ENCODE measurements at places on chromosomes 3 and 15.
A peak's percentile ranks its signal among the peaks of the same experiment; 100 is the strongest.

DNA sequence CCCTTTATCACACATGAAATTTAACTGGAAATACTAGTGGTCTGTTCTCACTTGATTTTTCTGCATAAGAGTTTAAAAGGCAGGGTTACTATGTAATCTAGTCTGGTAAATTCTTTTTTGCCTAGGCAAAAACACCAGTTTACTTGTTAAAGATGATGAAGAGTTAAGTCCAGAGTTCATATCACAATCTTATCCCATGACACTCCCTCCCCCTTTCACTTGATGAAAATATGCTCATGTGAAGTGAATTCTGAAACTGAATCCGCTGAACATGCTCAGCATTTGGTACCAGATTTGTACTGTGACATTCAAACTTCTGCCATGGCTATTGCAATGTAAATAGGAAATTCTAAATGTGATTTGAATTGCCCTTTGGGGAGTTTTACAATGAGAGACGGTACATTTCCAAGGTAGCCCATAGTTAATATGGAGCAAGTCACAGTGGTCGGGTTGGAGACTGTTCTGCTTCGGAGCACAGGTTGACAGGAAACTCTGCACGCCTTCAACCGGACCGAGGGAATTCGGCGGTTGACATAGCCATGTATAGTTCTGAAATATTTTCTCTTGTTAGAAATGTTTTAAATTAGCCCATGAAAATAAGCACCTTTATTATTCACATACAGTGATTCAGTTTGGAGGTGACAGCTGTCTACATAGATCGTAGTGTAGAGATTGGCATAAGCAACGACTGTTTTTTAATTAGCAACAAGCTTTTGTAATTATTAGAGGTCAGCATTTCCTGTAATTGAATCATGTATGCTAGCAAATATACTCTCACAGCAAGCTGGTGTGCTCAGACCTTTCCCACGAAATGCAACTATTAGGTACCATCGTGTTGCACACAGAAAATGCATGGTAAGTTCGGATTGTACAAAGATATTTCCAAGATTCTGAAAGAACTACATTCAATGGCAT lies 768.6 kb upstream of the GOLIM4 start:
- no peak for DNase-seq

GRCh38 chr15:69668039-69668705 lies 215.6 kb downstream of the RPLP1 start:
- DNase-seq, result no peak

GRCh38 chr3:69815970-69816369 lies 76.7 kb downstream of the MITF start:
- no peak for DNase-seq

- no peak for DNase-seq
Observed at GRCh38 chr3:113212150-113212843, 940 bp downstream of the BOC start.

- DNase-seq, result peak; percentile 20
Observed at GRCh38 chr3:60010781-60011180, 961.0 kb upstream of the CFAP20DC start.

GRCh38 chr15:92029767-92030166 lies 176.3 kb downstream of the SLCO3A1 start:
- no peak for DNase-seq

DNA sequence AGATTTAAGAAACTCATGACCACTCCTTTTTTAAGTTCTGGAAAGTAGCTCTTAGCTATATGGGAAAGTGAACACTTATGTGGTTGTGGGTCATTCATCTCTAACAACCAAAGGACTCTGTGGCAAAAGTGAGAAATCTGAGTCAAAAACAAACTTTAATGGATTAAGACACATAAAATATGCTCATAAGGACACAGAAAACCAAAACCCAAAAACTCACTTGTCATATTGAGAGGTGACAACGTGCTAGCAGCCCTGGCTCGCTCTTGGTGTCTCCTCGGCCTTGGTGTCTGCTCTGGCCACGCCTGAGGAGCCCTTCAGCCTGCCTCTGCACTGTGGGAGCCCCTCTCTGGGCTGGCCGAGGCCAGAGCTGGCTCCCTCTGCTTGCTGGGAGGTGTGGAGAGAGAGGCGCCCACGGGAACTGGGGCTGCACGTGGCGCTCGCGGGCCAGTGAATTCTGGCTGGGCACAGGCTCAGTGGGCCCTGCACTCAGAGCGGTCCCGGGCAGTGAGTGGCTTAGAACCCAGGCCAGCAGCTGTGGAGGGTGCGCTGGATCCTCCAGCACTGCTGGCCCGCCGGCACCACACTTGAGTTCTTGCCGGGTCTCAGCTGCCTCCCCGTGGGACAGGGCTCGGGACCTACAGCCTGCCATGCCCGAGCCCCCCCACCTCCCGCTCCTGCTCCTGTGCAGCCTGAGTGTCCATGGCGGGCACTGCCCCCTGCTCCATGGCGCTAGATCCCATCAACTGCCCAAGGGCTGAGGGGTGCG lies 30.3 kb upstream of the SKIL start:
- DNase-seq, result no peak

DNA sequence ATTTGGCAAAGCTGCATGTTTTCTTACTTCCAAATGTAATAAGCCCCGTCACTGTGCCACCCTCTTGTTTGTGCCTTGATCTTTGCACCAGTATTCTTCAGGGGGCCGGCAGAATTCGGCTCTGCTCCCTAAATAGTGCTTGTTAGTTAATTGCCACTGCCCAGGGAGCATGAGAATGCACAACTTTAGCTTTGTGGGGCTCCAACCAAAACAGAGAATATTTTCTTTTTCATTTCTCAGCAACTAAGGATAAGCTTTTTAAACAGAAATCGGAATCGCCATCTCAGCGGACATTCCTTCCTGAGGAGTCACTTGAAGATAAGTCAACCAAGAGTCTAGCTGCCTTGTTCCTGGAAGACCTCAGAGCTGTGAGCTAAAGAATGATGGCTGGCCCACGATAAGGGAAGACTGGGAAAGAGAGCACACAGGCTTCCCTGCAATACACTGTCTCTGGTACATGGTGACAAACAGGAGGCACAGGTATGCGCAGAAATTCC lies 106.0 kb downstream of the LRIG1 start:
- DNase-seq, result no peak

DNA sequence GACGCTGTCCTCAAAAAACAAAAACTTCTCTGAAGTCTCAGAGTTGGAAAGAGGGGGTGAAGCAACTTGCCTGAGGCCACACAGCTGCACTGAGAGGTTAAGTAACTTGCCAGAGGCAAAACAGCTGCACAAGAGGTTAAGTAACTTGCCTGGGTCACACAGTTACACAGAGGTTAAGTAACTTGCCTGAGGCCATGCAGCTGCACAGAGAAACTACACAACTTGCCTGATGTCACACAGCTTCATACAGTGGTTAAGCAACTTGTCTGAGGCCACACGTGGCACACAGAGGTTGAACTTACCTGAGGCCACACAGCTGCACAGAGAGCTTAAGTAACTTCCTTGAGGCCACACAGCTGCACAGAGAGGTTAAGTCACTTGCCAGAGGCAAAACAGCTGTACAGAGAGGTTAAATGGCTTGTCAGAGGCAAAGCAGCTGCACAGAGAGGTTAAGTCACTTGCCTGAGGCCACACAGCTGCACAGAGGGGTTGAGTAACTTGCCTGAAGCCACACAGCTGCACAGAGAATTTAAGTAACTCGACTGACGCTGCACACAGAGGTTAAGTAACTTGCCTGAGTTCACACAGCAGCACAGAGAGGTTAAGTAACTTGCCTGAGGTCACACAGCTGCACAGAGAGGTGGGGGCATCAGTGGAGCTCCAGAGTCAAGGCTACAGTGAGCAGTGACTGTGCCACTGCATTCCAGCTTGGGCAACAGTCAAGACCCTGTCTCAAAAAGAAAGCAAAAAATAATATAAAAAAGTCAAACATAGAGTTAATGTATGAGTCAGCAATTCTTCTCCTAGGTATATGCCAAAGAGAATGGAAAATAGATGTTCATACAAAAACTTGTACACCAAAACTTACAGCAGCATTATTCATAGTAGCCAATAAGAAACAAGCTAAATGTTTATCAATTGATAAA lies 12.0 kb upstream of the ACAD9 start:
- no peak for DNase-seq

- no peak for DNase-seq
Observed at GRCh38 chr15:32872621-32873283, 154.9 kb downstream of the GREM1 start.

DNA sequence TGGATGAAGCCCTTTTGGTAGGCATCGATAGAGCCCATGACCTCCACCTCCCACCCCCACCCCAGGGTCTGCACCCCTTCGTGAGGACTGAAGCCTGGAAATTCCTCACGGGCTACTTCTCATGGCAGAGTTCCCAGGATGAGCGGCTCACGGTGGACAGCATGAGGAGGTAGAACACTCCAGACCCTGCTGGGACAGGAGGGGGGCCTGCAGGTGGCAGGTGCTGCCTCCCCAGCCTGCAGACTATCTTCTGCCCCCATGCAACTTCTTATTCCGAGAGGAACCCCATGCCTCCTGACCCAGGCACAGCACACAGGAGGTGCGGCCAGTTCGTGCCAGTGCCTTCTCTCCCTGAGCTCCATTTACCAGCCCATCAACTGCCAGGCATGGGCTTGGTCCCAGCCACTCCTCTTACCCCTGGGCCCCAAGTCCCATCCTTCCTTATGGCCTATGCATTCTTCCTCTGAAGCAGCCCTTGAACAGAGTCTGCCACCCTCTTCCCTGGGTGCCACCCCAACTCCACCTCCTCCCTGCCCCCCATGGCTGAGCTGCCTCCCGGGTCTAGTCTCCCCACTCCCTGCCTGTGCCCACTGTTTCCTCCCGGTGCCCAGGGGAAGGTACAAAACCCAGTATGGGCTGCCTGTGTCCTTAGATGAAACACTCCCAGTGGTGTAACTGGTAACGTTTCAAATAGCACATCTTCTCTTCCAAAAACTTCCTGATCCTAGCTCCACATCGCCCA lies 8.4 kb downstream of the TBC1D21 start:
- DNase-seq, result no peak

DNA sequence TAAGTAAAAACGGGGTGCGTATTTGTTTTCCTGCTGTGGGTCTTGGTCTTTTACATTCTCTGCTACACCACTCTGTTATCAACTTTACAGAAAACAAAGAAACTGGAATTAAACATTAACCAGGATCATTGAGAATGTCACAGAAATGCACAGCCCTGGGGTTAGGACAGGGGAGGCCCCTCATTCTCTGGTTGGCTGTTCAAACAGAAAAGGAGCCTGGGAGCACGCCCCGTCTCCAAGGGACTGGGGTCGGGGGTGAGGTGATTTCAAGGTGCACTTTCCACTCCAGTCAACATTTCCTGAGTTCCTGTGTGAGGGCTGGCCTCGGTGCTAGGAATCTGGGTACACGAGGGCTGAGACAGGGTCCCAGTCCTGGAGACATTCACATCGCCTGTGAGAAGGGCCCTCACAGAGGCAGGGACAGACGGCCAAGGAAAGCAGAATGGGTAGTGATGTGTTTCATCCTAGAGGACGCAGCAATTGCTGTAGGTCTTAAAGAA lies 30.3 kb downstream of the CPN2 start:
- DNase-seq, result no peak

DNA sequence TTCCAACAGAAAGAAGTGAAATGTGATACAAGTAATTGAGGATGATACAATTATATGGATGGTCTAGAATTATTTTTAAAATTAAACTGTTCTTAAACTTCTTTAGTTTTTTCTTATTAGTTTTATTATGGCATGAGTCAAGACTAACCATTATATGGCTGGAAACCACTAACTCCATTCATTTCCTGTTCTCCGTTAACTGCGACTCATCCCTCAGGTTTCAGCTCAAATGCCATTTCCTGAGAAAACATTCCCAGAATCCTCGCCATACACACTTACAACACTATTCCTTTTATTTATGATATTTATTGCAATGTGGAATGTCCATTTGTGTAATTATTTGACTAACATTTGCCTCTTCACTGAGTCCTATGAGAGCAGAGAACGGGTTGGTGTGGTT lies 394.1 kb downstream of the SOX2 start:
- no peak for DNase-seq

GRCh38 chr15:69820819-69821218 lies 276.9 kb downstream of the TLE3 start:
- DNase-seq, result no peak

GRCh38 chr3:160703974-160704373 lies 27.0 kb downstream of the ARL14 start:
- no peak for DNase-seq

DNA sequence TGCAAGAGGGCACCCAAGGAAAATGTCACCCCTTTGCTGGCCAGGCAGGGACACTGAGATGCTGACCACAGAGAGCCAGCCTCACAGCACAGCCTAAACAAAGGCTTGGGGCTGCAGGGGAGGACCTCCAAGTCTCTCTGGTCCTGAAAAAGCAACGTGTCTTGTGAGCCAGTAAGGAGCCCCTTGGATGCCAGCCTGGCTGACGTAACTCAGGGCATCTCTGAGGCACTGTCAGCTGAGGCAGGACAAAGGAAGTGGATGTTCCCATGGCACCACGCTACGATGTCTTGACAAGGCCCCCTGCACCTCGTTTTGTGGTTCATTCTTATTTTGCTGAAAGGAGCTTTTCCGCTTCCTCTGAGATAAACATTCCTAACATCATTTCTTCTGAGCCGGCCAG lies 160.7 kb downstream of the OR4M2 start:
- DNase-seq, result no peak

DNA sequence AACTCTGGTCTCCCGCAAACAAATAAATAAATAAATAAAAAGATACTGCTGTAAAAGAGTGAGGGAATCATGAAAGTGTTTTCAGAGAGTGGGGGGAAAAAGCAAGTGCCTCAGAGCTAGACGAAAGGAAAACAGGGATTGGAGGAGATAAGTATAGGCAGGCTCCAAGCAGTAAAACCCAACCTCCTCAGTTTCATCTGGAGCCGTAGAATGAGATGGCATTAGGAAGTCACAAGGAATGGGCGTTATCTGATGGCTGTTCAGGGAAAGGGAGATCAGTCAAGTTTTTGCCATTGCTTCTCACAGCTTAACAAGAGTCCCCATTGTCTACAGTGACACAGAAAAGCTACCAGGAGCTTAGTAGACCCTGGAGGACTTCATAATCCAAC lies 451.5 kb upstream of the PPP2R3A start:
- no peak for DNase-seq

- no peak for DNase-seq
Observed at GRCh38 chr15:80185152-80185551, 32.4 kb downstream of the FAH start.

DNA sequence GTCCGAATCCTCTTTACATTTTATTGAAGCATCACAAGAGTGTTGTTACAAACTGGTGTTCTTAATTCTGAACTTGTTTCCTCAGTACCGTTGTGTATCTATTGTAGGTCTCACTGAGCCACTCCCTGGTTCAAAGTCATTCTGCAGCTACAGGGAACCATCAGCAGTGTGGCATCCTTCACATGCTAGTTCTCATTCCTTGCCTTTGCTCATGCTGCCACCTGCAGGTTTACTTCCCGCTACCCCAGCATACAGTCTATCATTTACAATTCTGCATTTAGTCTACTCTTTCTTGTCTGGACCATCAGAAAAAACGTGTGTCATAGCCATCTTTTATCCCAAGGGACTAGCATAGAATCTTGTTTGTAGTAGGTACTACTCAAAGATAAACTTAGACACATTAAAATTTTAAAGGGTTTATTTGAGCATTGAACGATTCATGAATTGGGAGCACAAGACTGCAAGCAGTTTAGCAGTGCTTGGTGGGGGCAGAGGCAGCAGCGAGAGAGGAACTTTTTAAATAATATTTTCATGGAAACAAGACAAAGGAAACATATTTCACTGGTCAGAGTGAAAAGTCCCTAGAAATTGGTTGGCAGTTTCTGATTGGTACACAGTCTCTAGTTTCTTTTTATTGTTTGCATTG lies 402.1 kb downstream of the CADM2 start:
- no peak for DNase-seq
